Activated T-helper 17 cell treated with anti-CD3 and anti-CD28 coated beads, Interleukin-2, amount 50 U/mL, for 72 hours (primary cell): ENCODE measurements at places on chromosomes 7 and 10. TPM values are rescaled to one million over a fixed set of nuclear protein-coding genes. Genes with fewer than 3 reads are reported as not detected.

The IFIT1B gene
- total RNA-seq, result not detected

The SPDYE11 gene
- not detected for total RNA-seq

The MKX gene
- total RNA-seq, result 0.11 TPM

The TIMM23 gene
- total RNA-seq, result 32.0 TPM
